ENCODE measurements at places on chromosomes 4 and X. TPM values are rescaled to one million over a fixed set of nuclear protein-coding genes. Genes with fewer than 3 reads are reported as not detected.

UGT2A1 gene
- not detected for total RNA-seq

MAGEC2 gene
- 77.8 TPM for total RNA-seq

NIPAL1 gene
- total RNA-seq = 1.5 TPM

HSPA4L gene
- 7.2 TPM for total RNA-seq

- DNase-seq = peak; percentile 20
These were observed 36.0 kb upstream of the GABRA2 start for GRCh38 chr4:46425775-46426400.

TCEANC gene
- 3.5 TPM for total RNA-seq

- DNase-seq = no peak
These were observed 494.8 kb upstream of the ZFP42 start for GRCh38 chr4:187500796-187501195.

DCX gene
- not detected for total RNA-seq
